ENCODE measurements at places on chromosomes 12 and 14. TPM values are rescaled to one million over a fixed set of nuclear protein-coding genes. Genes with fewer than 3 reads are reported as not detected.

Gene LIN7A
- 0.61 TPM for total RNA-seq

Gene ARMH4
- 0.62 TPM for total RNA-seq

Gene GPRC5A
- total RNA-seq: 273 TPM

Gene KIF26A
- 4.2 TPM for total RNA-seq

Gene POLE2
- 14.5 TPM for total RNA-seq

Gene FGF23
- total RNA-seq: not detected

Gene IGF1
- not detected for total RNA-seq

Gene FAM181A
- not detected for total RNA-seq

Gene RPL41
- 5,790 TPM for total RNA-seq

Gene AGAP2
- 0.34 TPM for total RNA-seq

Gene CLMN
- total RNA-seq: 5.5 TPM

Gene TBX3
- 51.2 TPM for total RNA-seq

Gene ADAM21
- total RNA-seq: not detected

Gene SMARCC2
- 27.7 TPM for total RNA-seq

Gene TMPRSS12
- total RNA-seq: not detected

Gene PFDN5
- total RNA-seq: 605 TPM

Gene ADCY4
- total RNA-seq: not detected

Gene CISTR
- total RNA-seq: not detected

Gene C14orf132
- 4.1 TPM for total RNA-seq

Gene DCN
- total RNA-seq: not detected

Gene LAG3
- total RNA-seq: 1.5 TPM

Gene PHETA1
- total RNA-seq: 10.8 TPM

Gene KRT83
- total RNA-seq: 4.2 TPM

Gene TMTC2
- 1.0 TPM for total RNA-seq

Gene KRT2
- total RNA-seq: not detected

Gene IL22
- not detected for total RNA-seq

Gene ESRRB
- total RNA-seq: 0.26 TPM

Data from A549 treated with ZK216348 at 1 μM for 4 hours (cell line).